ENCODE measurements at places on chromosomes 4 and X. TPM values are rescaled to one million over a fixed set of nuclear protein-coding genes. Genes with fewer than 3 reads are reported as not detected.

DNA sequence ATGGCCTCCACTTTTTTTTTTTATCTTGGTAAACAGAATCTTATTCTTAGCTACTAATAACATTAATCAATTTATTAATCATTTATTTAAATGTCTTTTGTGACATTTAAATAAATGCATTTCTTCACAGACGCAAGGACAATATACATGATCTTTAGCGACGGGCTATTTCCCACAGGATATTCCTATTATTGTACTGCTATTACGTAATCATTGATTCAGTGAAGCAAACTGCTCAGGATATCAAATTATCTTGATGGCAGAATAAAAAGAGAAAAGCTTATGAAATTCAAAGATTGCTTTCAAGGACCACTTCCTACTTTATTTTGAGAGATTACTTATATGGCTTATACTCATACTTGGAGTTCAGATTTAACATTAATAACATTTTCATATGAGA lies 114.1 kb downstream of the FAM9B start:
- no peaks in the 10 kb centered on the region for H3K4me1 ChIP-seq
- H3K4me3 ChIP-seq: no peak overlapping the region
- no peak overlapping the region for H3K27ac ChIP-seq
- H3K36me3 ChIP-seq: no peaks in the 10 kb centered on the region
- DNase-seq: no peak

DNA sequence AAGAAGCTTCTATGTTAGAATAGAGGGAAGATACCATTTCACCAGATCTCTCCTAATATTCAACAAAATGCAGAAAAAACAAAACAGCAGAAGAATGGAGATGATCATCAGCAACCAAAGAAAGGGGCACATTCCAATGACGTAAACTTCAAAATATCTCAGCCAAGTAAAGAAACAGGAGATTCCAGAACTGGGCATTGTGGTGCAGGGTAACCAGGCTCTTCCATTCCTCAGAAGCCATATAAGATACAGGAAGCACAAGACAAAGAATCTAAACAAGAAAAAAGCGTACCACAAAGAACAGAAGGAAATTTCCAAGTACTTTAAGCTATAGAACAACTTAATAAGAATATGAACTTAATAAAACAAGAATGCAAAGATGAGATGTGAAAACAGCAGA lies 6.9 kb upstream of the ARMCX4 start:
- H3K27ac ChIP-seq: no peak overlapping the region
- no peaks in the 10 kb centered on the region for H3K4me1 ChIP-seq
- no peak overlapping the region for H3K4me3 ChIP-seq
- no peak for DNase-seq
- H3K36me3 ChIP-seq: no peaks in the 10 kb centered on the region

DNA sequence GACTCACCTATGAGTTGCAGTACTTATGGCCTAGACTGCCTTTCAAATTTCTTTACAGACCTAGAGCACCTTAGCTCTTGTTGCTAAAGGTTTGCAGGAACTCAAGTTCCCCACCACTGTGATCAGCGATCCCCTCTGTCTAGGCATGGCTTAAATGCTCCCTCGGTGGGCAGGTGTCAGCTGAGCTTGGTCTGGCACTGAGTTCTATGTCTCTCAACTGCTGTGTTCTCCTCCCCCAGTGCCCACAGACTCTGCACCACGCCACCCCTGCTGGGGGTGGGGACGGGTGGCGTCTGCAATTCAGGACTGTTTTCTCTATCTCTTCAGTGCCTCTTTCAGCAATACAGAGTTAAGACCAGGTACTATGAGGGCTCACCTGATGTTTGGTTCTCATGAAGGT lies 30.5 kb downstream of the TMEM271 start:
- peak; percentile 61 for DNase-seq
- peaks cover 23% of the 10 kb centered on the region for H3K27me3 ChIP-seq
- no peaks in the 10 kb centered on the region for H3K36me3 ChIP-seq
- no peaks in the 10 kb centered on the region for H3K4me1 ChIP-seq

DNA sequence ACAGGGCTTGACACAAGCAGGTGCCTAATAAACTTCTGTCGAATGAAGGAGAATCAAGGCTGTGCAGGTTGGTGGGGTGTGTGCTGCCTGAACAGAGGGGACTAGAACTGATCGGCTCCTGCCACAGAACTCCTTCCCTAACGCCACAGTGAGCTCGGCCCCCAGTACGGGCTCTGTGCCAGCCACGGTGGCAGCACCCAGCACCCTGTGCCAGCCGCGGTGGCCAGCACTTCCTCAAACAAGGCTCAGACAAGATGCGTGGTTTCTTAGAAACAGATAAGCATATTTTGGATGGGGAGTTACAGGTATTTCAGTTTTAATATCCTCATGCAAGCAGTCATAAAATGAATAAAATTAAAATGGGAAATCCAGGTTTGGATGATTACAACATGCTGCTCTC lies 26.0 kb upstream of the C4orf50 start:
- H3K27ac ChIP-seq: no peak overlapping the region
- H3K36me3 ChIP-seq: no peaks in the 10 kb centered on the region
- peaks cover 48% of the 10 kb centered on the region for H3K27me3 ChIP-seq
- H3K4me1 ChIP-seq: no peaks in the 10 kb centered on the region

GABRG1 gene
- 0.88 TPM for total RNA-seq

Measured in type B pancreatic cell (in vitro differentiated cells).